ENCODE measurements at places on chromosomes 5 and 9.

- DNase-seq, result no peak
These were observed 677.7 kb upstream of the MEF2C start for GRCh38 chr5:89560696-89561095.

DNA sequence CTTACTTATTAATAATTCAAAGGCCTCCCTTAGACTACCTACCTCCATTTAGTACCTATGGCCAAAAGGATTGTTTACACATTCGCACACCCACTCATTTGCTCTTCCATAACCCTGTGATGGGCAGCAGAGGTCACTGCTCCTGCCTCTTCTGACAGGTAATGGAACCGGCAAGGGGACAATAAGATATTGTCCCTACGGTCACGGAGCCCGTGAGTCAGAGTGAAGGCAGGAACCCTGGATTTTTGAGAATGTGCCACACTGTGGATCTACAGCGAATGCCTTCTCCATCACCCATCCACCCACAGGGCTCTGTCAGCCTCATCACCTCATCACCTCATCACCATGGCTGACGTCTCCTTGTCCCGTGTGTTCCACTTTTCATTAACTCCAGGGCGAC, 132.3 kb downstream of the MYO10 start:
- no peak for DNase-seq

DNA sequence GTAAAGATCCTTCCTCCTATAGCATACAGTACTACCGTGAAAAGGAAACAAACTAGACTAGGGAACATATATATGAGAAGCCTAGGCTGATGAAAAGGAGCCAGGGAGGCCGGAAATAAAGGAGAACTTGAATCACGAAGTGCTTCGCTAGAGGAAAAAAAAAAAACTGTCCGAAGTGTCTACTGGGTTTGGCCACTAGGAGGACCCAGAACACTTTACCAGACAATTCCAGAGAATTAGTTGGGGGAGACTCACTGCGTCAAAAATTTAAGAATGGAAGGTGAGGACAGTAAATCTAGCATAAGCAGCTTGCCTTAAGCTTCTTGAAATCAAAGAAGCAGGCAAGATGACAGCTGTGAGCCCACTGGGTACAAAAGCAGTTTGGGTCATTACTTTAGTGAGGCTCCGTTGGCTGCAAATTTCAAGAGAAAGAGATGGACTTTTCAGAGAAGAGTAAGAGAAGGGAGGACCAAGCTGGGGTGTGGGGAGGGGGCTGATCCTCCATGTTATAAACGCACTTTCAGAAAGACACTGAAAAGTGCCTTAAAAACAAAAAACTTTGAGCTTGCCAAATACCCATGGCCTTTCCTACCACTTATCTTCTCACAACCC, 47.4 kb downstream of the P4HA2 start:
- peak; percentile 37 for DNase-seq

GRCh38 chr9:96661711-96662110, 6.6 kb upstream of the PRXL2C start:
- no peak for DNase-seq

DNA sequence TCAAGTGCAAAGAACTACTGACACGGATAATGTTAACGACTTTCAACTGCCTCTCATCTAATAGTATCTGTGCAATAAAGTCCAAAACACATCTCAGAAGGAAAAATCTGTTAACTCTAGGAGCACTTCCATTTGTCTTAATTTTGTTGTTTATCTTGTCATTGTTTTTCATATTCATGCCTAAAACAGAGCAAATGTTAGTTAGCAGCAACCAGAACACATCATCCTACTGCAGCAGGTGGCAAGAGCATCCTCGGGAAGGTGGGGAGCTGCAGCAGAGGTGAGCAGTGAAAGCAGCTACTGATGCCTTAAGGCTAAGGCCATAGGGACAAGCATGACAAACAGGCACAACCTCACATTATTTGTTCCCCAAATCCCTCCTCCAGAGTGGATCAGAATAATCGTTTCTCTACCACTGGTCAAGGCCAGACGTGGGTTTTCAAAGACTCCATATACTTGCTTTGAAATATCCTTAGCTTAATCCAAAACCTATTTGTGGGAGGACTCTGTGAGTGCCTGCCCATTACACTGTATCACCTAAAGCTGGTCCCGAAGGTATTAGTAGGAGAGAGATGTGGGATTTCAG, 1.0 kb downstream of the HMGCS1 start:
- DNase-seq, result no peak

DNA sequence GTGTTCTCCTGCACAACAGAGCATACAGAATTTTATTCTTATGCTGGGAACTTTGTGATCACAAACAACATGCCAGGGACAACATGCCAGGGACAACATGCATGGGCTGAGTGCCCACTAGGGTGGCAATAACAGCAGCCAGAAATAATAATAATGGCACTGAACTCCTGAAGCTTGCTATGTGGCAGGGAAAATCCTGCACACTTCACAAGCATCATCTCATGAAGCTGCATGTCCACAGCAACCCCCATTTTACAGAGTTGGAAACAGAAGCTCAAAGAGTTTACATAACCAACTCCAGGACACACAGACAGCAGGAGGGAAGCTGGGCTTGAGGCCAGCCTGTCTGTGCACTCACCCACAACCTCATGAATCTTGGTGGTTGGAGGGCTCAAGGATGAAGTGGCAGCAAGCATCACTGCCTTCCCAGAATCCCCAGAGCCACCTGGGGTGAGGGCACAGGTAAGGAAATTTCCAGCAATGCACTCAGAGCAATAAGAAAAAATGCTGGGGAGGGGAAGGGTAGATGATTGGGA, 111.4 kb downstream of the GABBR2 start:
- DNase-seq, result no peak
